RPMI7951 (cell line): ENCODE measurements at places on chromosomes 11 and 22. TPM values are rescaled to one million over a fixed set of nuclear protein-coding genes. Genes with fewer than 3 reads are reported as not detected.

GRCh38 chr22:27636716-27637508 lies 164.6 kb downstream of the MN1 start:
- no peak for DNase-seq

GRCh38 chr11:122755409-122755808 lies 82.9 kb upstream of the CRTAM start:
- DNase-seq: no peak

GRCh38 chr11:126282736-126283591 lies at the start of gene TIRAP:
TSS of gene TIRAP (plus strand) at chr11:126283093. CDS start at chr11:126290895, 7,802 bp downstream.
- DNase-seq: peak; percentile 62

- DNase-seq: no peak
Observed at GRCh38 chr11:126522152-126522551, 166.7 kb downstream of the ST3GAL4 start.

GRCh38 chr11:14112721-14113120 lies 150.2 kb downstream of the SPON1 start:
- DNase-seq: no peak

DNA sequence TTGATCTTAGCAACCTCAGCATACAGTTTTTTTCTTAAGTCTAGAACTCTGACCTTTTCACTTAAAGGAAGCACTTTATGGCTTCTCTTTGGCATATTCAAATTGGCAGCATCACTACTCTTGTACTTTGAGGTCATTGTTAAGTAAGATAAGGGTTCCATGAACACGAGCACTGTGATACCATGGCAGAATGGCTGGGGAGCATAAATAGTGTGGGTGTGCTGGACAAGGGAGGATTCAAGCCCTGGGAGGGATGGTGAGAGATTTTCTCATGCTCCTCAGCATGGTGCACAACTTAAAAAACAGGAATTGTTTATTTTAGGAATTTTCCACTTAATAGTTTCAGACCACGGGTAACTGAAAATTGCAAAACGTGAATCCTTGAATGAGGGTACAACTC lies 111.4 kb downstream of the ATXN10 start:
- no peak for DNase-seq

DNA sequence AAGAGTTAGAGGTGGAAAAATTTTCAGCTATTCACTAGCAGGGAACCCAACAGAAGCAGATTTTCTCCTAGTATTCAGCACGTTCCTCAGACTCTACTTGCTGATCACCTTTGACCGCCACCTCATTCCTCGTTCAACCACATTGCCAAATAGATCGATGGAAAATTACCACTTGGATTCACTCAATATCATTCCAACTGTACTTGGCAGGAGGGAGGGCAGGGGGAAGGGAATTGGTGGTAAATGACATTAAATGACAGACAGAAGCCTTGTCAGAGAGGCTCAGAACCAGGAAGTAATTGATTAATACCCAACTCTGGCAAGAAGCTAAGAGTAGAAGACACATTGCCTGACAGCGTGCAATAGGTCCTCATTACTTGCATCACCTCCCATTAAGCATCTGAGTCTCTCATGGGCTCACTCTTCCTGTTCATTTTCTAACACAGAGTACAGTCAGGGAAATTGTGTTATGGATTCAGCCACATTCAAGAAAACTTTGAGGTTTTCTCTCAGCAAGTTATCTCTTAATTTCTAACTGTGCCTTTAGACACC lies 240.5 kb upstream of the FAT3 start:
- no peak for DNase-seq

- no peak for DNase-seq
Observed at GRCh38 chr11:133842053-133842452, 3.3 kb downstream of the SPATA19 start.

DNA sequence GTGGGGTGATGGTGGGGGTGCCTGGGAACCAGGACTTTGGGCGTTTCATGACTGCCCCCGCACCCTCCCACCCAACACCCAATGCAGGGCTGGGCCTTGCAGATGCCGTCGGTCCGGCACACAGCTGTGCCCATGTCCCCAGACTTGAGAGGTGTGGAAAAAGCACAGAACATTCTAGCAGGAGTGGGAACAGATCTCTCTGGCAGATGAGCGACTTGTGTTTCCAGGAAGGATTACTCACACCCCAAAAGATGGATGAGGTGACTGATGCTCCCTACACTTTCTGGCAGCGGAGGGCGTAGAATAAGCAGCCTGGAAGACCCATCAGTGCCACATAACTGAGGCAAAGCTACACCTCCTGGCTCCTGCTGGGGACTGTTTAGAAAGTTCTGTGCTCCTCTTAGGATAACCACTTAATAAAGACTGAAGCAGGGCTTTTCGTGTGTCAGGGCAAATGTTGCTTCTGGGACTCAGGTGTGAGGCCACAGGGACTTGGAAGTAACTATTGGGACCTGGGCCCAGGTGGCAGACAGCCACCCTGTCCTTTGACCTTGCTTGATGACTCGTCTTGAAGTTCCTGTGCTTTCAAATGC lies 24.2 kb downstream of the FBLN1 start:
- no peak for DNase-seq

DNA sequence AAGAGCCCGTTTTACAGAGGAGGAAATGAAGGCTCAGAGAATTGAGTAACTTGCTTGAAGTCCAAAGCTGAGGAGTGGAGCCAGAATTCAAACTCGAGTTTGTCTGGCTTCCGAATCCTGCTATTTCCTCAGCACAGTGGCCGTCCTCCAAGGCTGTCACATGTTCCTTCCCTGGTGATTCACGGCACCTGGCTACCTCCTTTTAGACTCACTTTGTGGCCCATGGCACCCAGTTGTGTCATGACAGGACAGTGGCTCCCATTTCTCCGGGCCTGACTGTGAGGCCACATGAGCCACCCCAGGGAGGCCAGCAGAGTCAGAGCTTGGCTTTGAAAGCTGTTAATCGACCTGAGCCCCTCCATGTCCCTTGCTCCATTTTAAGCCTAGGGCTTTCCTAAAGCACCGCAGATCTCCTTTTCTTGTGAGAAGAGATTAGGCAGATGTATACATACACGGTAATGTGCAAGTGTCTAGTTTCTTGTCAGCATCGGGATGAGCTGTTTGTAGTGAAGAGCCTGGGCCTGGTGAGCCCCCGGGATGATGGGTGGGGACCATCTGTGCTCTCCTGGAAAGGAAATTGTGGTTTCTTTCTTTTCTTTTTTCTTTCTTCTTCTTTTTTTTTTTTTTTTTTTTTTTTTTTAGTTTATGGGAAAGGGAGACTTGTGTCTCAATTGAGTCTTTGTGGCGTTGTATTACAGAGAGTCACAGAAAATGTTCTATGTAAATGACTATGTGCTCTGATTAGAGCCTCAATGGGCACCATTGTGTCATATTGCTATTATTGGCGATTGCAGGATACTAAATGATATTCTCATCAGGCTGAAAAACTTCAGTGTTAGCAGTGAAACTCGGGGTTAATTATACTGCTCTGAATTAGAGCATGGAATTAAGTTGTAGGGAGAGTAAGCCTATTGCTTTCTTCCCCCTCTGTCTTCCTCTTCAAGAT lies 54.8 kb downstream of the PTPRJ start:
- peak; percentile 58 for DNase-seq

- no peak for DNase-seq
Observed at GRCh38 chr11:67499808-67500483, 5.2 kb downstream of the PITPNM1 start.

The LMO1 gene
- total RNA-seq: not detected in 2 replicates

The UBQLN3 gene
- not detected in 2 replicates for total RNA-seq

The KCNK7 gene
- not detected in 2 replicates for total RNA-seq
